ENCODE measurements at places on chromosomes 13 and 19. TPM values are rescaled to one million over a fixed set of nuclear protein-coding genes. Genes with fewer than 3 reads are reported as not detected.

Gene STOML3
- not detected for total RNA-seq

Gene NEK5
- total RNA-seq: not detected

Gene SMIM44
- total RNA-seq: not detected

Gene PSPN
- total RNA-seq: 1.1 TPM

Gene SLITRK5
- under 0.01 TPM for total RNA-seq

Gene CYP4F22
- not detected for total RNA-seq

Gene PIN1
- 41.1 TPM for total RNA-seq

Gene KLK4
- total RNA-seq: not detected

Gene ICAM4
- total RNA-seq: not detected

Gene HSD17B14
- total RNA-seq: 30.1 TPM

Gene MAP4K1
- 1.7 TPM for total RNA-seq

Gene CNMD
- total RNA-seq: not detected

Gene SYNGR4
- not detected for total RNA-seq
